ENCODE measurements at places on chromosomes 3 and 15.

DNA sequence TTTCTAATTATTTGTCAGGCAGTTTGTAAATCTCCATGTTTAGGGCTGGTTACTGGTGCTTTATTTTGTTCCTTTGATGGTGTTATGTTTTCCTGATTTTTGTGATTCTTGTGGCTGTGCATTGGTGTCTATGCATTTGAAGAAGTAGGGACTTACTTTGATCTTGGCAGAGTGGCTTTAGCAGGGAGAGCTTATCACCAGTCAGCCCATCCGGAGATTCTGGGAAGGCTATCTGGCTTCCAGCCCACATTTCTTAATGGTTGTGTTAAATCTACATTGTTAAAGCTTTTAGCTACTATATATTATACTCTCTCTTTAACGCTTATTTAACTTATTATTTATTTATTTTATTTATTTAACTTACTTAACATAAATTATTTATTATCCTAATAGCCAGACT is 35.1 kb downstream of the FBXL2 start:
- no peak for DNase-seq

DNA sequence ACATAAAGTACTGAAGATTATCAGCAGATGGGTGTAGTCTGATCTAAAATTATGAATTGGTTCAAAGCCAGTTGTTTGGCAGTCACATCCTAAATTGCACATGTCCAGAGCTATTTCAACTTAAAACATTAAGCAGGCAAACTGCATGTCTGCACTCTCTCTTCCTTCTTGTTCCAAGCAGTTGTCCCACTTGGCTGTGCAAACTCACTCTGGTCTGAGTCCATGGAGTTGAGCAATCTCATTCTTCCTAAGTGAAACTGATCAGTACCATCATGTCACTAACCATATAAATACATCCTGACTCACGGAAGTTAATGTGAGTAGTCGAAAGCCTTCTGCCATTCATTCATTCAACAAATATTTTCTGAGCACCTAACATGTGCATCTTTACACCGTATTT is 353.0 kb downstream of the ROBO1 start:
- DNase-seq, result no peak

GRCh38 chr15:29874977-29875376 is 52.7 kb upstream of the TJP1 start:
- DNase-seq, result no peak

GRCh38 chr3:15633766-15634598 is 32.4 kb downstream of the BTD start:
- no peak for DNase-seq

DNA sequence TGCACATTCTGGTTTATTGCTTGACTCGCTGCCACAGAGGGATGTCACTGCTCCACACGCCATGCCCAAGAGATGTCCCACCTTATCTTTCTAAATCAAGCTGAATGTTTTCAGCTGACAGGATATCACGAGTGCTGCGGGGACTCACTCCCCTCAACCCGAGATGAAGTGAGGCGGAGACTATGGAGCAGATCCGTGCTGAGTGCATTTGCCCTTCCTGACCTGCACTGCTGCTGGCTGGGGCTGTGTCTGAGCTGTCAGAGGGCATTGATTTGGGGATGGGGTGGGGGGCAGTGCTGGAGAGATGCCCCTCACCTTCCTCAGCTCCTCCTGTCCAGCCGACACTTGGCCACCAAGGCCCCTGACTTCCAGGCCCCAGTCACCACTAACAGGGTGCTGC is 40.5 kb upstream of the CSPG4 start:
- DNase-seq, result no peak

DNA sequence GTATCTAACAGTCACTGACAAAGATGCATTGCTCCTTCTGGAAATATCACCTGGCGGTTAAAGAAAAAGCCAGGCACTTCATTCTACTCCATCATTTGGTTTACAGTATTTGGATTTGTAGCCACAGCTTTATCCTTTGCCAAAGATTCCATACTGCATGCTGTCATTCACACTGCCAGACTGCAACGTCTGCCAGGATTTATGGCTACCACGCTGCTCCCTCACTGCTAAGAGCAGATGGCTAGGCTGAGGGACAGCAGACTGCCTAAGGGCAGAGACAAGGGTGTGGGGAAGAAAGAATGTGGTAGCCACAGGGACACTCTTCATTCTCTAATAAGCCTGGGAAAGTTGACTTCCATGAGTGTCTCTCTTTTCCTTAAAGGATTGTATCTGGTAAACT is 1047.0 kb downstream of the TUSC7 start:
- no peak for DNase-seq

DNA sequence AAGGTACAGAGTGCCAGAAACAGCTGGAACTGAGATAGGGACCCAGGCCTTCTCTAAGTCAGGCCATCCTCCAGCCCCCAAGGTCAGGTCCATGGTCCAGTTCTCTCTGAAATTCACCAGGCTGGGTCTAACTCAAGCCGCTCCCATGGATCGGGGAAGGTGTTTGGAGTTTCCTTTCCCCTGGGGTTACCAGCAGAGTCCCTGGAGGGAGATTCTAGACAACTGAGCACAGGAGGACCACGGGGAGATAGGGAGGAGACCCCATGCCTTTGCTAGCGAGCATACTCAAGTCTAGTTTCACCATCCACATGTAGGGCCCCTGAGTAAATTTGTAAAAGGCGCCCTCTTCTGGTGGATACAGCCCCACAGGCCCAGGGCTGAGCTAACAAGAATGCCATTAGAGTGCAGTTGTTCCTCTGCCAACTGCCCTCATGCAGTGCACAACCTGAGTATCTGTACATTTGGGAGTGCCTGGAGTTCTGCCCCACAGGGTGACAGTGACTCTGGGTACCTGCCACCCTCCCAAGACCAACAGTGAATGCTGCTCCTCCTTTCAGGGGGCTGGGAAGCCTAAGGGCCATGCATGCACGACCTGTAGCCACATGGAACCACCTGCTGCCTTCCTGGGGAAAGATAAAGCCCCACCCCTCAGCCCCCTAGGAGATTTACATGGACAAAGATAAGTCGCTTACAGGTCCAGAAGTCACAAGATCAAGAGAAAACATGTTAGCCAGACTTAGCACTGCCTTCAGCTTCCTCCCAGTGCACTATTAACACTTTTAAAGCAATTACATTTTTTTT is 89.0 kb downstream of the IQSEC1 start:
- DNase-seq, result peak; percentile 33

DNA sequence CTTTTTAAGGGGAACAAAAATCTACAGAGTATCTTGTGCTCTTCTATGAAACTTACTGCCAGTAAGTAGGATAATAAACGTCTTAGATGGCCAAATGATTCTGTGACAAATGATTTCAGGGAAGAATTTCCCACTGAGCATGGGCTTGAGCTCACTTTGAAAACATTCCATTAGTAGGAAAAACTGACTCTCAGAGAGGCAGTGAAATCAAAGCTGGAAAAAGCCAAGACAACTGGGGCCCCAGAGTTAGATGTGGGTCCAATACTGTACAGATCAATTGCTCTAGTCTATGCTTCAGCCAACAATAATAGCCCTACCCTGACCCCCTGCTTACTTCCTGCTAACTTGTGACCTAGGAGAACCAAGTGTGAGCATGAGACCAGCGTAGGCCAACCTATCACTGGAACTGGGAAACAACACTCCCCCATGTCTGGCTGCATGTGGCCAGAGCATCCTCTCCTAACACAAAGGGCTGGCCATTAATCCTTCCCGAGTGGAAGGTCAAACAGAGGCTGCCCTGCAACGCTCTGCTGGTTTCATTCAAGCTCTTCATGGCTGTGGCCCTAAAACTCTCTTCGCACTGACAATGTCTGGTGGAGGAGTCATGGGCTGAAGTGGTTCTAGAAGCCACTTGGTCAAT is 68.8 kb downstream of the FOXB1 start:
- no peak for DNase-seq

DNA sequence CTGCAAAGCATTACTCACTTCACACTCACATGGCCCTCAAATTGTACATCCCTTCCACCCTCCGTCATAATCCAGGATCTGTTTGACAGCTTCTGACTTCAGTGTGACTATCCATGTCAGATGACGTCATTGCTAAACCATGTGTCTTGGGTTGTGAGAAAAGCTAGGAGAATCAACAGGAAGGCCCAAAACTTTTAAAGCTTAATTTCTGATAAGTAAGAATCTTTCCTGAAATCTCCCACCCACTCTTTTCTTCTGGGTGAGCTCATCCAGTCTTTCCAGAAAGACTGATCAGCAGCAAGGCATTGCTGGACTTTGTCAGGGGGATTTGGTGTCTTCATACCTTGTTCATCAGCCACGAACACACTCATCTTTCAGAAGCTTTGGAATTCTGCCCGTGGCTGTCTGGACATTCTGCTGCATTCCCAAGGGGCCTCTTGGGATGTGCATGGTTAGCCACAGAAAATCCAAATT is 11.5 kb upstream of the LMCD1 start:
- DNase-seq, result no peak

DNA sequence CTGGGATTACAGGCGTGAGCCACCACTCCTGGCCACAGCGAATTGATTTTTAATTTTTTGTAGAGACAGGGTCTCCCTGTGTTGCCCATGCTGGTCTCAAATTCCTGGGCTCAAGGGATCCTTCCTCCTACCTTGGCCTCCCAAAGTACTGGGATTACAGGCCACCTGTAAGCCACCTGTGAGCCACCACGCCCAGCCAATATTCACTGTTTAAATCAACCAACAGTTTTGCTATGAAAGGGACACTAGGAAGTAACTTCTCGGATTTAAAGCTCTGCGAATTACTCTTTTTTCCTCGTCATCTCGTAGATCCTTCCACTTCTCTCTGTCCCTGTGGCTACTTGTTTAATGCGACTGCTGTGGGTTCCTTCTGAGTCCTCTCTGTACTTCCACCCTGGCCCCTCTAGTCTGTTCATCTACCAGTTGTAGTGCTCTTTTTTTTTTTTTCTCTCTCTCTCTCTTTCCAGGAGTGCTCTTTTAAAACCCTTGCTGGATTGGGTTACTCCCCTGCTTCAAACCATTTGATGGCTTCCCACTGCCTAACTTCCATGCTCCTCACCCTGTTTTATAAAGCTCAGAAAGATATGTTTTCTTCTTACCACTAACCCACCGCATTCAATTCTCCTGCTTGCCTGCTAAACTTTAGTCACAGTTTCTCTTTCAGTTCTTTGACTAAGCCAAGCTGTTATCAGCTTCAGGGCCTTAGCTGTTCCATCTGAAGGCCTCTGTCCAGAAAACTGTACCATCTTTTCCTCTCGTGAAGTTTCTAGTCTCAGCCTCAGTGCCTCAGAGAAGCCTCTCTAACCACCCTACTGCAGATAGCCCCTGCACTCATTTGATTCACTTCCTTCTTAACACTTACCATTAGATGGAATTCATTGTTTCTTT is 12.4 kb downstream of the RTF1 start:
- DNase-seq, result no peak

DNA sequence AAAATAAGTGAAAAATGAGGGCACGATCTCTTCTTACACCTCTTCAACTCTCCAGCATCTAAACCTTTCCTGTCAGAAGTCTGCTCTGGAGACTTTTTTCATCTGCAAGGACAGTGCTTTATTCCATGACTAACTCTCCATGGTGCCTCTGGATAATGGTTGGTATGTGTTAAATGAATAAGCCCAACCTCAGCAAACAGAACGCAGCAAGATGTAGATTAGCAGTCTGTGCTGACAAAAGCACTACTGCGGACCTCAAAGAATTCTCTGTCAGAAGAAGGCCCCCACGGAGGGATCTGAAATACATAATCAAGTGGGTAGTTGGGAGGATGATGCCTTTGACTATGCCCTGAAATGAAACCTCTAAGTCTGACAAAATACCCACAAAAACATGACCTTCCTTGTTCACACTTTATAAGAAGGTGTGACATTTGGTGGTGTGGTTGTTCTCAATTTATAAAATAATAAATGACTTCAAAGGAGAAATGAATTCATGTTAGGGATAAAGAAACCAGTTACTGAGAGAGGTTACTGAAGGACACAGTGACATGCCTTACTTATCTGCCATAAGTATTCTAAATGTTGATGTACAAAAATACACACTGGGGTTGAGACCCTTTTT is 43.2 kb upstream of the ADCY5 start:
- no peak for DNase-seq

DNA sequence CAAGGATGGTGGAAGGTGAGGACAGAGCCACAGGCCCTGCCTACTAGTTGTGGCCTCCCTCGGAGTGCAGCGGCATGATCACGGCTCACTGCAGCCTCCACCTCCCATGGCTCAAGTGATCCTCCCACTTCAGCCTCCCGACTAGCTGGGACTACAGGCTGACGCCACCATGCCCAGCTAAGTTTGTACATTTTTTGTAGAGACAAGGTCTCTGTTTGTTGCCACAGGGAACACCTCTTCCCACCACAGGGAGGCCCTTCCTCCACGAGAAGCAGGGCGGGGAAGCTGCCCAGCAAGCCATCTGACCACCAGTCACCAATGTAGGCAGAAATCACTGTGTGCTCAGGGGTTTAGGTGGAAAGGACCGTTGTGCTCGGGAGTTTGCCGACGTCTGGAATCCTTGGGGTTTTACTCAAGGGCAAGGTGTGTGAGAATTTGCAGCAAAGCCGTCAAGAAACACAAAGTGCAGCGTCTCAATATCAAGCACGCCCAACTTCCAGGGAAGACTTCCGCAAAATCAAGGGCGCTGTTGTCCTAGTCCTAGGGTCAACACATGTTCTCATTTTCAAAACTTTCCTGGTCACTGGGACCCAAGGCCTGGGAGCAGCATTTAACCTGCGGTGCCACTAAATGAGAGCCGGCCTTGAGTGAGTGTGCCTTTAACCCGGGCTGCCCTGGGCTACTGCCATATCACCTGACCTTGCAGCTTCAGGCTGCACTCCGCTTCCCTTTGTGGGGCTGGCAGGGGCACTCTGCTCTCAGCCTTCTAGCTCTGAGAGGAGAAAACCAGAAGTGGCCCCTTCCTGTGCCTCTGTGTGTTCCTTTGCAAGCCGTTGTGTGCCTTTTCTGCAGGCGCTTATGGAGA is 65.7 kb downstream of the SLC12A8 start:
- DNase-seq, result no peak

DNA sequence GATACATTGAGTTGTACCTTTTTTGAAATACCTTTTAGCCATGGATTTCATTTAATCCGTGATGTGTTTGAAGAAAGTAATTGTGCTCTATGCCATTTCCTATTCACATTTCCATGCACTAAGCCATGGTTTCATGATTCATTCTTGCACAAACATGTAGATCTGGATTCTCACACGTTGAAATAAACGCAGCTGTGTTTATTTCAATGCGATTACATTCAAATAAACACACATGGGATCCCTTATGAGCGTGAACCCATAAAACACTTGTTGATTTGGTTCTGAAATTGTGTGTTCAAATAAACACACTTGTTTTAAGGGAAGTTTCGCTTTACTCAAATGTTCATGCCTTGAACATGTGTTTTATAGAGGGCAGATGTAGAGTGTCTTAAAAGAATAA is 39.2 kb downstream of the BBX start:
- DNase-seq, result no peak

GRCh38 chr15:93413745-93414144 is 324.7 kb upstream of the RGMA start:
- no peak for DNase-seq

GRCh38 chr3:128932516-128933212 is 53.2 kb downstream of the ACAD9 start:
- no peak for DNase-seq

GRCh38 chr3:3307491-3307890 is 128.0 kb upstream of the CRBN start:
- DNase-seq, result no peak
